ENCODE measurements at places on chromosomes 11 and 22.

GRCh38 chr11:11482730-11483129, 129.7 kb upstream of the CSNK2A3 start:
- DNase-seq = no peak

DNA sequence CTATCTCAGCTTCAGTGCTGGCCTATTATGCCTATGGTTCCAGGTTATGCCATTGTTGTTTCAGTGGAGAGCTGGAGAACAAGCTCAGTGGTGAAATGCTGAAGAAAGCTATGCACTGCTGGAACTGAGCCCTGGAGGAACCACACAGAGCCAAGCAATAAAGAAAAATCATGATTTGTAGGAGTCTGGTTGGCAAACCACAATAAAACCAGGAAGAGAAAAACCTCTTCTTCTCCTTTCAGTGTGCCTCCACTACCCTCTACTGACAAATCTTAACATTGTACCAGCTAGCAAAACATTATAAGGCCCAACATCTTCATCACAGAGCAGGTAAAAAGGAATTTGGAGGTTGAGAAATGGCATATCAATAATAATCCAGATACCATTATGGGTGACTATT, 5.3 kb downstream of the OR51F2 start:
- DNase-seq = no peak

DNA sequence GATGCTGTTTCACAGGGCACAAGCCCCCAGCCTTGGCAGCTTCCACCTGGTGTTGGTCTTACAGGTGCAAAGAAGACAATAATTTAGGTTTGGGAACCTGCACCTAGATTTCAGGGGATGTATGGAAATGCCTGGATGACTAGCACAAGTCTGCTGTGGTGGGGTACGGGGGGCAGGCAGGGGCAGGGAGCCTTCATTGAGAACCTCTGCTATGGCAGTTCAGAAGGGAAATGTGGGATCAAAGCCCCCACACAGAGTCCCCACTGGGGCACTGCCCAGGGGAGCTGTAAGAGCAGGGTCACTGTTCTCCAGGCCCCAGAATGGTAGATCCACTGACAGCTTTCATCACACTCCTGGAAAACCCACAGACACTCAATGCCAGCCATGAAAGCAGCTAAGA, 686.5 kb downstream of the FAM181B start:
- DNase-seq = no peak

DNA sequence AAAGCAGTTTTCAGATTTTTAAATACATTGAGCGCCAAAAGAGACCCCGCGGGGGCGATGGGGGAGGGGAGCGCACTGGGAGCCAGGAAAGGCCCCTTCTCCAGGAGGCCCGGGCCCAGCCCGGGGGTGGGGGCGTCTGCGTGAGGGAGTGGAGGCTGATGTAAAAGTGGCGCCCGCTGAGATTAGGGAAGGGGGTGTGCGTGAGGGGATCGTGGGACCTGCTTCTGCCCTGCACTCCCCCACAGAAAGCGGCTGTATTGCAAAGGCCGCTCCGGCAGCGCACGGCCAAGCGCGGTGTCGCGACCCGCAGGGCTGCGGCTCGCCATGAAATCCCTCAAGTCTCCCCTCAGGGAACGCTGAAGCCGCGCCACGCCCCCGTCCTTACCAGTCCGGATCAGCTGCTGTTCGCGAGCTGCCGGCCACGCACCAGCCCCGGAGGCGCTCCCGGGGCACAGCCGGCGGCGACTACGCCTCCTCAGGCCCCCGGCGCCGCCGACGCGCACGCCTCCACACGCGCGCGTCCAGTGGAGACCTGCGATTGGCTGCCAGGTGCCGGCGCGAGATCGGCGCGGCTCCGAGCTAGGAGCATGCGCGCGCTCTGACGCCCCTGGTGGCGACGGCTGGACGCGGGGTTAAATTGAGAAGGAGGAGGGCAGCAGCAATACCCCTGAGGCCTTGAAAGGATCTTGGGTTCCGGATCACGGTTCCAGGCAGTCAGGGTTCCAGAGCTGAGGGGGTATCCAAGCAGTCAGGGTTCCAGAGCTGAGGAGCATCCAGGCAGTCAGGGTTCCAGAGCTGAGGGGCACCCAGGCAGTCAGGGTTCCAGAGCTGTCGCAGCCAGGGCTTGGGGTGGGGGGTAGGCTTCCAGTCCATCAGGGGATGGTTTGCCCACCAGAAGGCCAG, at the start of gene ZNF280B:
Gene ZNF280B (minus strand): TSS at position 469 of the 903 bp plus-strand sequence. CDS start 19,344 bp downstream, outside the sequence.
- peak; percentile 66 for DNase-seq

GRCh38 chr11:91093141-91093540, 870.3 kb upstream of the CHORDC1 start:
- no peak for DNase-seq

GRCh38 chr11:61333550-61334433, 764 bp downstream of the TKFC start:
- peak; percentile 10 for DNase-seq

GRCh38 chr22:29344137-29344536, 28.6 kb upstream of the RASL10A start:
- DNase-seq = no peak

GRCh38 chr11:123357990-123358827, 71.9 kb upstream of the GRAMD1B start:
- DNase-seq = peak; percentile 1

GRCh38 chr11:116166573-116167465, 606.0 kb downstream of the BUD13 start:
- DNase-seq = no peak
